ENCODE measurements at places on chromosomes 11 and 22. TPM values are rescaled to one million over a fixed set of nuclear protein-coding genes. Genes with fewer than 3 reads are reported as not detected.

- peak overlapping the region; percentile 28 for H3K27ac ChIP-seq
- no peak for DNase-seq
- no peaks in the 10 kb centered on the region for H3K27me3 ChIP-seq
- no peak overlapping the region for H3K4me3 ChIP-seq
- H3K4me1 ChIP-seq: peaks cover 5% of the 10 kb centered on the region
Observed at GRCh38 chr11:43905813-43906241, 25.2 kb downstream of the ALKBH3 start.

BTG4 gene
- total RNA-seq: not detected

GRCh38 chr11:78100676-78101472 is 21.2 kb upstream of the NDUFC2 start:
- H3K36me3 ChIP-seq: no peaks in the 10 kb centered on the region
- no peak overlapping the region for H3K27ac ChIP-seq
- H3K27me3 ChIP-seq: no peaks in the 10 kb centered on the region
- H3K4me3 ChIP-seq: no peak overlapping the region

- H3K27ac ChIP-seq: no peak overlapping the region
- no peaks in the 10 kb centered on the region for H3K27me3 ChIP-seq
- no peak for DNase-seq
- no peaks in the 10 kb centered on the region for H3K4me1 ChIP-seq
- H3K36me3 ChIP-seq: no peaks in the 10 kb centered on the region
Observed at GRCh38 chr11:112829971-112830654, 131.1 kb upstream of the NCAM1 start.

MAJIN gene
- not detected for total RNA-seq

- H3K36me3 ChIP-seq: no peaks in the 10 kb centered on the region
- H3K27ac ChIP-seq: no peak overlapping the region
- no peak overlapping the region for H3K4me3 ChIP-seq
- DNase-seq: no peak
- H3K27me3 ChIP-seq: no peaks in the 10 kb centered on the region
Observed at GRCh38 chr11:116637766-116638165, 135.0 kb downstream of the BUD13 start.

- H3K36me3 ChIP-seq: no peaks in the 10 kb centered on the region
- H3K27ac ChIP-seq: no peak overlapping the region
- H3K4me3 ChIP-seq: no peak overlapping the region
- no peak for DNase-seq
- H3K4me1 ChIP-seq: no peaks in the 10 kb centered on the region
- H3K27me3 ChIP-seq: no peaks in the 10 kb centered on the region
Observed at GRCh38 chr11:122108192-122108799, 7.7 kb downstream of the BLID start.

DNA sequence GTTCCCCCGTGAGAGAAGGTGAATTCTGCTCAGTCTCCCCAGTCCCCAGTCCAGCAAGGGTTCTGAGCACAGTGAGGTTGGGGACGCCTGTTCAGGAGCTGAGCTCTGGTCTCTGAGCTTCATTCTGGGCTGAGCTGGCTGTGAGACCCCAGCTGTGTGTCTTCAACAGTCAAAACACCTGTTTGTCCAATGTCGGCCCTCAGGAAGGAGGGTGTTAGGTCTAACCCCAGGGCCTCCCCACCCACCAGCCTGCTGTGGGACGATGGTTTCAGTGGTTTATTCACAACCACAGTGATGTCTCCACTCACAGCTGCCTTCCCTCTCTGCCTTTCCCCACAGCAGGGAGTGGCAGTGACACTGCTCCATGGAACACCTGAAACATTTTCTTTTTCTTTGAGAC is 1282.9 kb downstream of the TBC1D22A start:
- no peaks in the 10 kb centered on the region for H3K4me1 ChIP-seq
- H3K27me3 ChIP-seq: peaks cover 26% of the 10 kb centered on the region
- H3K27ac ChIP-seq: no peak overlapping the region
- no peak overlapping the region for H3K4me3 ChIP-seq
- H3K36me3 ChIP-seq: no peaks in the 10 kb centered on the region

NXPE2 gene
- total RNA-seq: 0.80 TPM

MRGPRX3 gene
- total RNA-seq: 5.2 TPM

DNA sequence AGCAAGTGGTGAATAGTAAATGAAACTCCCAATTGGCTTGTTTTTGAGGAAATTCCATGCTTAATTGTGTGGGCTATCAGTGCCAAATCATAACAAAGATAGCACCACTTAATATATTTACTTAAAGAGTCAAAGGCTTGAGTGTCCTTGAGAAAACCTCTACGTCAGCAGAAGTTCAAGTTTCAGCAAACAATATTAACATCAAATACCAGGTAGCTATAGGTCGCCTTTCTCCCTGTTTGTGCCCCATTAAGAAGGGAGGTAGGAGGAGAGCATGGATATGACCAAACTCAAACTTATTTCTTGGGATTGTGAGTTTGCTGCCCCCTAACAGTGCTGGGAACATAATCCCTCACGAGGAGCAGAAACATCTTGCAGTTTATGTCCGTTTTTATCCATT is 105.6 kb upstream of the SYN3 start:
- no peak overlapping the region for H3K4me3 ChIP-seq
- no peaks in the 10 kb centered on the region for H3K27me3 ChIP-seq
- no peak overlapping the region for H3K27ac ChIP-seq
- H3K36me3 ChIP-seq: no peaks in the 10 kb centered on the region
- no peaks in the 10 kb centered on the region for H3K4me1 ChIP-seq

TBX1 gene
- 2.9 TPM for total RNA-seq

GRAMD1B gene
- total RNA-seq: 10.2 TPM

DNA sequence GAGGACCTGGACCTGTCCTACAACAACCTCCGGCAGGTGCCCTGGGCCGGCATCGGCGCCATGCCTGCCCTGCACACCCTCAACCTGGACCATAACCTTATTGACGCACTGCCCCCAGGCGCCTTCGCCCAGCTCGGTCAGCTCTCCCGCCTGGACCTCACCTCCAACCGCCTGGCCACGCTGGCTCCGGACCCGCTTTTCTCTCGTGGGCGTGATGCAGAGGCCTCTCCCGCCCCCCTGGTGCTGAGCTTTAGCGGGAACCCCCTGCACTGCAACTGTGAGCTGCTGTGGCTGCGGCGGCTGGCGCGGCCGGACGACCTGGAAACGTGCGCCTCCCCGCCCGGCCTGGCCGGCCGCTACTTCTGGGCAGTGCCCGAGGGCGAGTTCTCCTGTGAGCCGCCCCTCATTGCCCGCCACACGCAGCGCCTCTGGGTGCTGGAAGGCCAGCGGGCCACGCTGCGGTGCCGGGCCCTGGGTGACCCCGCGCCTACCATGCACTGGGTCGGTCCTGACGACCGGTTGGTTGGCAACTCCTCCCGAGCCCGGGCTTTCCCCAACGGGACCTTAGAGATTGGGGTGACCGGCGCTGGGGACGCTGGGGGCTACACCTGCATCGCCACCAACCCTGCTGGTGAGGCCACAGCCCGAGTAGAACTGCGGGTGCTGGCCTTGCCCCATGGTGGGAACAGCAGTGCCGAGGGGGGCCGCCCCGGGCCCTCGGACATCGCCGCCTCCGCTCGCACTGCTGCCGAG is 1.5 kb downstream of the LRFN4 start:
- no peaks in the 10 kb centered on the region for H3K36me3 ChIP-seq
- no peak overlapping the region for H3K27ac ChIP-seq
- no peak overlapping the region for H3K4me3 ChIP-seq
- H3K27me3 ChIP-seq: no peaks in the 10 kb centered on the region
- no peak for DNase-seq

DNA sequence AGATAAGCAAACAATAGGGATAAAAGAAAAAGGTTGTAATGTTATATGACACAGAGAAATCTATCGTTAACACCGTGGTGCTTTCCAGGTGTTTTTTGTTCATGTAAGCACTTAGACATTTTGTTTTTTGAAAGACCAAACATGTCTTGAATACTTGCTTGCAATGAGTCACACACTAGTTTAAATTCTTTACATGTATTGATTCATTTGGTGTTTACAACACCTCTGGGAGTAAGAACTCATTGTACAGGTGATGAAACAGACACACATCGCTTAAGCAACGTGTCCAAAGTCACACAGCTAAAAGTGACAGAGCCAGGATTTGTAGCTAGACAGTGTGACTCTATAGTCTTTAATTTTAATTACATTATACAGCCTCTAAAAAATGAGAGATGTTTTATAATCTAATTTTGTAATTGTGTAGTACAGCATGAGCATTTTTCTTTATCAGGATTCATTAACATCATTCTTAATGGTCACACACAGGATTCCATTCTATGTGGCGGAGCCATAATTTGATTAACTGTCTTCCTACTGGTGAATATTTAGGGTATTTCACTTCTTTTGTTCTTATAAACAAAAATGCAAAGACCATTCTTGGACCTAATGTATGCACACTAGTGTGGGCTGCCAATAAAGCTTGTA is 148.8 kb downstream of the DBX1 start:
- no peak for DNase-seq
- H3K27me3 ChIP-seq: no peaks in the 10 kb centered on the region
- no peak overlapping the region for H3K4me3 ChIP-seq
- H3K4me1 ChIP-seq: no peaks in the 10 kb centered on the region
- H3K36me3 ChIP-seq: no peaks in the 10 kb centered on the region
- H3K27ac ChIP-seq: no peak overlapping the region

VSTM5 gene
- total RNA-seq: not detected

DNA sequence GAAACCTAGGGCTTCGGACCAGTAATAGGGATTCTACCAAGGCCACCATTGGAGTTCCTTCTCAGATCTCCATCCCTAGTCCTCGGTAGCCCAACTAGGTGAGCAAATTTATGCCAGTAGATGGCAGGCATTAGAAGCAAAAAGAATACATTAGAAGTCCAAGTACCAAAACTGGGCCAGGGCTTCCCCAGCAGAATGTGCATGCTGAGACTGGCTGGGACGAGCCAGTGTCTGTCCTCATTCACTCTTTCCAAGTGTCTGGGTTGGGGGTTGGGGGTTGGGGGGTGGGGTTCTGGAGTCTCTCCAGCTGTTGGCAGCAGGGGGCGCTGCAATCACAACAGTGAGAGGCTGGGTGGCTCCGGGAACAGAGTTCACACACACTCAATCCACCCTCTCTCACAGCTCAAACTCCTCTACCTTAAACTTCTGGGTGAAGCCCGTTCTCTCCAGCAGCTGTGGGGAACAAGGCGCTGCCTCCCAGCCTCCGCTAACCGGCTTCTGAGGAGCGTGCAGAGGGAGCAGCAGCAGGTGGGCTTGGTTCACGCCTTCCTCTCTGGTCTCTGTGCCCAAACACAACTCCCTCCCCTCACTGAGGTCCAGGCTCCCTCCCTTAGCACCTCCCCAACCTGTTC is 57.5 kb downstream of the BTG4 start:
- peak; percentile 55 for DNase-seq
- H3K4me3 ChIP-seq: no peak overlapping the region
- no peak overlapping the region for H3K27ac ChIP-seq

PHLDB1 gene
- total RNA-seq: 109 TPM

DNA sequence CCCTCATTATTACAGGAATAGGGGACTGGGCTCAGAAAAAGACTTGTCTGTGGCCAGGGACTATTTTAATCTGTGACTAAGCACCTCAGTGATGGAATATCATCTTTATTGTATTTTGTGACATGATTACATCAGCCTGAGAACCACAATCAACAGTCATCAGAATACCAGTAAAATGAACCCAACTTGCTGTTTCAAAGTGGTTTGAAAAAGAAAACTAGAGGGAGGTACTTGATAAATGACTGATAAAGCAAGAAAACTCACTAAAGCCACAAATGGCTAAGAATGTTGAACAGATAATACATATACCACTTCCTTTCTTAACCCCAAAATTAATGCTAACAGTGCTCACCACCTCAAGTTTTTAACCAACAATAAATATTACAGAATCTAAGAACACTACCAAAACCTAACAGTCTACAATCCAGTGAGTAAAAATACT is 155.7 kb downstream of the ATG16L2 start:
- no peaks in the 10 kb centered on the region for H3K27me3 ChIP-seq
- H3K27ac ChIP-seq: no peak overlapping the region
- DNase-seq: no peak
- no peak overlapping the region for H3K4me3 ChIP-seq

OR52I2 gene
- total RNA-seq: not detected

DNA sequence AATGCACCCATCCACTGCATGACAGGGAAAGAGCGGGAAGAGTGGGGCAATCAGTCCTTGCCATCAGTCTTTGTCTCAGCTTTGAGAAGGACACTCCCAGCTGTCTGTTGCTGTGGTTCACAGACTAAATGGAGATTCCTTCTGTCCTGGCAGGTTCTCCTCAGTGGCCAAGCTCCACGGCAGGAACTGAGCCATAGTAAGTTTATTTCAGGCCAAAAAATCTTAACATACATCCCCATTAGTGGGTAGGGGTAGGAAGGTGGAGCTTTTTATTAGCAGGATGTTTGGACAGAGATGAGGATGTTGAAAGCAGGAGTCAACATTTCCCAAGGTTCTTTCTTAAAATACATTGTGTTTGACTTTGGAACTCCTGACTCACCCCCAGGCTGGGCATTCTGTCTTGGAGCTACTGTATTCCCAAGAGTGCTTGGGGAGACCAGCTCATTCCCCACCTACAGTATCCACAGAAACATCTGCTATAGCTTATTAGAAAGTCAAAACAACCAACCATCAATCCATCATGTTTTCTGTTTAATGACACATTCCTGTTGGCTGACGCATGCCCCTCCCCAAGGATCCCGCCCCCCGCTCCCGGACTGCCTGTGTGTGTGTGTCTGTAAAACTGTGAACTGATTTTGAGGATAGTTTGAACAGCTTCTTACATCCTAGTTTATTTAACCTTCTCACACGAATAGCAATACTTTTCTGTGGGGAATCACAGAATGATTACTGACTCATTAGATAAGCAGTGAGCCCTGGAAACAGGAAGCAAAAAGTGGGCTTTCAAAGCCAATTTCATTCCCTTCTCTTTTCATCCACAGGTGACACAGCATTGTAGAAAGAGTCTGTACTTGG is 109.5 kb downstream of the CCDC81 start:
- H3K27ac ChIP-seq: peak overlapping the region; percentile 3
- no peak for DNase-seq
- no peaks in the 10 kb centered on the region for H3K27me3 ChIP-seq
- H3K36me3 ChIP-seq: no peaks in the 10 kb centered on the region

GRCh38 chr11:71241721-71242259 is 10.6 kb downstream of the SHANK2 start:
- no peaks in the 10 kb centered on the region for H3K27me3 ChIP-seq
- H3K4me1 ChIP-seq: no peaks in the 10 kb centered on the region
- DNase-seq: peak; percentile 30
- peak overlapping the region; percentile 47 for H3K4me3 ChIP-seq
- no peaks in the 10 kb centered on the region for H3K36me3 ChIP-seq
- peak overlapping the region; percentile 56 for H3K27ac ChIP-seq
